ENCODE measurements at places on chromosomes 3 and 15.

DNA sequence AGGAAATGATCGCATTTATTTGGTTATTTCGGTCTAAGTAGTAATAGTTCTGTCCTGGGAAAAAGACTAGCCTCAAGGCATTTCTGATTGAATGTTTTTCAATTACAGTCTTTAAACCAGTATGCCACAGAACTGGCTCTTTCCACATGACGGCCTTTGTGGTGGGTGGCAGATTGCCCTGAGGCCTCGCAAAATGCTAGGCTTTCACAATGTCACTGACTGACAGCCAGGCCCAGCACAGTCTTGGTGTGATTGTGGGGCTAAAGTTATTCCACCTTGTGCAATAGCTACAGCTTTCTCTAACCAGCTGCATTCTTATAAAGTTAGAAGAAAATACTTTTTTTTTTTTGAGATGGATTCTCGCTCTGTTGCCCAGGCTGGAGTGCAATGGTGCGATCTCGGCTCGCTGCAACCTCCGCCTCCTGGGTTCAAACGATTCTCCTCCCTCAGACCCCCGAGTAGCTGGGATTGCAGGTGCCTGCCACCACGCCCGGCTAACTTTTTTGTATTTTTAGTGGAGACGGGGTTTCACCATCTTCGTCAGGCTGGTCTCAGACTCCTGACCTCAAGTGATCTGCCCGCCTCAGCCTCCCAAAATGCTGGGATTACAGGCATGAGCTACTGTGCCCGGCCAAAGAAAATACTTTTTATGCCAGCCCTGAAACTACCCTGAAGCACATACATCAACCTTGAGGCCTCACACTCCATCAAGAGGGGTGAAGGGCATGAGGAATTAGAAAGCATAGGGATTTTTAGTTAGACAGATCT is 2.5 kb upstream of the ADIPOQ start:
- no peak for ATAC-seq

- no peak for ATAC-seq
Observed at GRCh38 chr3:13850161-13850945, 29.5 kb downstream of the WNT7A start.

DNA sequence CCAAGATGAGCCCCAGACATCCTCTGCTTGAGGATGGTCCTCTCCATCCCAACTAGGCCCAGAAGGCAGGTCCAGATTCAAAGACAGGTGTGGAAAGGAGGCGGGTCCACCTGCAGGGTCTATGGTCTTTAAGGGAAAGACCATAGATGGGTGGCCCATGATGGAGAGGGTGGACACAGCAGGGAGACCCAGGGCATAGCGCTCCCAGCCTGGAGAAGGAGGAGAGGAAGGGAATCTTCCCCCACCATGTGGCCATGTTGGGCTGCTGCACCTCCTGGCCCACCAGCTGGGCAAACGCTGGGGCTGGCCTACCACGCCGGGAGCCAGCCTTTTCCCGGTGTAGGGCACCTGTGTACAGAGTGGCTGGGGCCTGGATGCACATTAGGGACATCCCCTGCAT is 265.2 kb upstream of the TLE3 start:
- no peak for ATAC-seq

DNA sequence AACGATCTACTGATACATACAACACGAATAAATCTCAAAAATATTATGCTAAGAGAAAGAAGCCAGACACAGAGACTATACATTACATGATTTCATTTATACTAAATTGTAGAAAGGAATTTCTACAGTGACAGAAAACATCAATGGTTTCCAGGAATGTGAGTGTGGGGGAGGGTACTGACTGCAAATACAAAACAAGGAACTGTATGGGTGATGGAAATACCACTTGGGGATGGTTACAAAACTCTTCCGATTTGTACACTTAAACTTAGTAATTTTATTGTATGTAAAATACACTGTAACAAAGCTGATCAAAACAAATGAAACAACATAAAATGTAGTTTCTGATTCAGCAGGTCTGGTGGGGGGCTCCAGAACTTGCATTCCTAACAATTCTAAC is 45.8 kb upstream of the IP6K2 start:
- no peak for ATAC-seq

GRCh38 chr15:58135511-58136174 is 2.5 kb upstream of the AQP9 start:
- ATAC-seq, result no peak

DNA sequence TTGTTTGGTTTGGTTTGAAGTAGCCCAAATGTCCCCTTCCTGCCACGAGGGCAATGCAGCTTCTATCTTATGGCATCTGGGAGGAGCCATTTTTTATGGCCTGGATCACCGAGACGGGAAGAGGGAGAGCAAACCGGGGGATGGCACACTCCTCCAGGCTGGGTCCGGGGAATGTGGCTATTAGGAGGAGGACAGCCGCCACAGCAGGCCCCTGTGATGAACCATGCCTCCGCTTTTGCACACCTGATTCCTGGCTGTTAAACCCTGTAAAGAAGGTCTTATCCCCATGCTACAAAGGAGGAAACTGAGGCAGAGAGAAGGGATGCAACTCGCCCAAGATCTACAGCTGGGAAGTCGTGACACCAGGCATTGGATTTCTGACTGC is 157.6 kb downstream of the OR4M2 start:
- ATAC-seq, result no peak

DNA sequence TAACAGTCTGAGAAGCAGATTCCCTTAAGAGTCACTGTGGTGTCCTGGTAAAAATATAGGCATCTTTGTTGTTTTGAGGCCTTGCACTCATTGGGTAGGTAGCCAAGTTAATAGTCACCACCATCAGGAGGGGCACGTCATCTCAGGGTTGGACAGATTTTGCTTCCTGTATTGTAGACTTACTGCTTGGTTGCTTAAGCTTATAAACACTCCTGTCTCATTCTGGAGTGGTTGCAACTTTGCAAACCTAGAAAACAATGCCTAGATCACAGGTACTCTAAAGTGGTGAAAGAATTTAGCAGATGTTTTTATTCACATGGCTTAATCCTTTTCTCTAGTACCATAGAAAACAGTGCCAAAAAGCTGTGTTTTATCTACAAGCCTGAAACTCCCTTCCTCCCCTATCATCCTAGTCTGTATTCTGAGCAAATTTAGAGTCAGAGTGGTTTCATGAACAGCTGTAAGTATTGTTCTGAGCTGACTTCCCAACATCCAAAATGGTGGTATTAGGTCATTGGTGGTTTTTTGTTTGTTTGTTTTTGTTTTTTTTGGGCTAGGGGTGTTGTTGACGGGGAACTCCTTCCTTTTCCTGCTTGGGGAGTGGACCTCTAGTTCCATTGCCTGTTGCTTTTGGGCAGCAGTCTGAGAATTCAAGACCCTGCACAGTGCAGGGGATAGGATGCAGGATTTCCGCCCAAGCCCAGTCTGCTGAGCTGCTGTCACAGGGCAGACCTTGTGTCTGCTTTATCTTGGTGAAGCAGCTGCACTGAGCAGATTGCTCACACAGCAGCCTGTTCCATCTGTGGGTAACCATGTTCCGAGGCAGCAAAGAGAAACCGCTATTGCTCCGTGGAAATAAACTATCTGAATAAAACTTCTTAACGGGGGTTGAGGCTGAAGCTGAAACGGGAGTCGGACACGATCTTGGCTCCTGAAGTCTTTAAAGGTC is 202.0 kb downstream of the AKAP13 start:
- ATAC-seq, result peak; percentile 69

GRCh38 chr3:195255176-195255500 is 15.8 kb downstream of the XXYLT1 start:
- no peak for ATAC-seq

DNA sequence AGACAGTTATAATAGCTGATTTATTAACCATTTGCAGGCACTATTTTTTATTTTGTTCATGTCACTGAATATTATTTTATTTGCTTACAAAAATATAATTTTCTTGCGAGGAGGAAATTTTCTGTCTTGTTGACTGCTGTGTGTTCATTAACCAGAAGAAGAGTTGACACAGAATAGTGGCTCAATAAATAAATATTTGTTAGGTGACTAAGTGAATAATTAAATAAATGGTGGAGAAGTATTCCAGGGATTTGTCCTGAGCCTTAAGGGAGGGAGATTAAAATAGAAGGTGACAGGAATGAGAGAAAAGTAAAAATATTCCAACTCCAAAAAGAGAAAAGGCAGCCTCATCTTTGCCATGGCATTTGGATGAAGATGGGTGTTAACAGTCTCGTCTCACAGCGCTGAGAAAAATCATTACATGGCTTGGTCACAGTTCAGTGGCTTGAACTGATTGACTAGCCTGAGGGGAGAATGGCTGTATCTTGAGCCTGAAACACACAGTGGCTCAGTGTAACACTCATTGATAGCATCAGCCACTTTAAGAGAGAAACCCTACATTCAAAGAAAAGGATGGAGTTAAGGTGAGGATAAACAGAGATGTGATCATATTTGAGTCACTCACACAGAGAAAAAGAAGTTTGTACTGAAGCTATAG is 449.9 kb upstream of the NAALADL2 start:
- no peak for ATAC-seq

- no peak for ATAC-seq
Observed at GRCh38 chr15:33533197-33533596, 222.4 kb downstream of the RYR3 start.

DNA sequence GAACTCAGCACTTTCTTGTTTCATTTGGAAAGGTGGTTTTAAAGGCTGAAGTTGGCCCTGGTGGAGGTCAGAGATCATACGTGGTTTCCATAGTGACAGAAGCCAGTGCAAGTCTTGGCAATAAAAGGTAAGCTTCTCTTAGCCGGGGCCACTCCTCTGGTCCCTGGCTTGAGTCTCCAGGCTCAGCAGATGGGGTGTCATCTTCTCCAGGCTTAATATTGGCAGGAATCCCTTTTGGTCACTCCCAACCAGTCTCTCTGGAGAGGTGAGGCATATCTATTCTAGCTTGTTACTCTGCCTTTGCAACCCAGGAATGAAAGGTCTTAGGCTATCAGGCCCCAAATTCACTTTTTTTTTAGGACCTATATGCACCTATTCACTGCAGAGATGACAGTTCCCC is 4.8 kb downstream of the CYP19A1 start:
- no peak for ATAC-seq

- ATAC-seq, result no peak
Observed at GRCh38 chr3:89876116-89876515, 768.7 kb downstream of the EPHA3 start.

- ATAC-seq, result no peak
Observed at GRCh38 chr15:68389041-68389930, 42.7 kb downstream of the ITGA11 start.

GRCh38 chr3:177733936-177734335 is 536.7 kb upstream of the TBL1XR1 start:
- ATAC-seq, result no peak

- ATAC-seq, result peak; percentile 49
Observed at GRCh38 chr3:18712713-18713576, 287.8 kb upstream of the SATB1 start.

- peak; percentile 9 for ATAC-seq
Observed at GRCh38 chr15:74390647-74391288, 23.3 kb upstream of the CYP11A1 start.

GRCh38 chr3:105505170-105505569 is 138.5 kb downstream of the ALCAM start:
- no peak for ATAC-seq

- ATAC-seq, result no peak
Observed at GRCh38 chr15:93562395-93563123, 473.5 kb upstream of the RGMA start.

DNA sequence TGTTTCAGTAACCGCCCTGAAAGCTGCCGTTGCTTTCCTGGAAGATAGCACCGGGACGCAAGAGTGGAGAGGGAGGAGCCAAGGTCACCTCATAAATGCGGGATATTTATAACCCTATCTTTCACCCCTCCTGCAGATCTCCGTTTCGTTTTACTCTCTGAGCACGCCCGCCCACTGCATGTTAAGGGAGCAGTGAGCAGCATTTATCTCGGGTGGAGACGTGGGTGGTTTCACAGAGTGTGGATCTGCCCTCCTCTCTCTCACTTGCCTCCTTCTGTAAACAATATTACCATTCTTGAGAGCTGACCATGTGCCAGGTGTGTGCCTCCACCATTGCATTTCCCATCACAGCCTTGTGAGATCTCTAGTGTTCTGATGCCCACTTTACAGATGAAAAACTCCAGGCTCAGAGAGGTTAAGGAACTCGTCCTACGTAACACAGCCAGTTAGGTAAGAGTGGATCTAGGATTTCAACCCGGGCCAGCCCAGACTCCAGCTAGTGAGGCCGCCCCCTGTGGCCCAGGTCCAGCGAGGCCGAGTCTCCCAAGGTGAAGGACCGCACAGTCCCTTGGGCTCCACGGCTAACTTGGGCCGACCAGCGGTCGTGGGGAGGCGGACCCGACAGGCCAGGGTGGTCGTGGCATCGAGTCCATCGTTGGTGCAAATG is 16.9 kb upstream of the SEMA4B start:
- ATAC-seq, result peak; percentile 25

GRCh38 chr3:124497487-124497886 is 232.8 kb upstream of the UMPS start:
- no peak for ATAC-seq

- no peak for ATAC-seq
Observed at GRCh38 chr3:11641316-11641682, 2.4 kb downstream of the VGLL4 start.

GRCh38 chr3:14404186-14404585 is 1.8 kb downstream of the SLC6A6 start:
- no peak for ATAC-seq

GRCh38 chr15:84654689-84655453 is 788 bp upstream of the WDR73 start:
- ATAC-seq, result peak; percentile 53

DNA sequence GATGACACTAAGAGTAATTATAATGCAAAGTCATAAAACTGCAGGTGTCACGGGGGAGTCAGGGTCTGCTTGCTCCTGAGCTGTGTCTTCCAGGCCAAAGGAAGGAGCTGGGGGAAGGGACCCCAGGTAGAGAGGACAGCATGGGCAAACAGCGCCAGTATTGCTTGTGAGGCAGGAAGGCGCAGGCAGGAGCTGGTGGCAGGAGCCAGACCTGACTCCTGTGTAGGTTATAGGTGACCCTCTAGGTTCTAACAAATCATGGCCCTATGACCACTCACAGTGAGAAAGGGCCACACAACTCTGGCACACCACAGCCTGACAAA is 1.9 kb downstream of the CISH start:
- no peak for ATAC-seq
